Stimulated activated naive CD4-positive, alpha-beta T cell (primary cell): ENCODE measurements at places on chromosomes 3 and 15.

- no peak for DNase-seq
Measured at GRCh38 chr15:26729030-26729429, 43.8 kb downstream of the GABRB3 start.

DNA sequence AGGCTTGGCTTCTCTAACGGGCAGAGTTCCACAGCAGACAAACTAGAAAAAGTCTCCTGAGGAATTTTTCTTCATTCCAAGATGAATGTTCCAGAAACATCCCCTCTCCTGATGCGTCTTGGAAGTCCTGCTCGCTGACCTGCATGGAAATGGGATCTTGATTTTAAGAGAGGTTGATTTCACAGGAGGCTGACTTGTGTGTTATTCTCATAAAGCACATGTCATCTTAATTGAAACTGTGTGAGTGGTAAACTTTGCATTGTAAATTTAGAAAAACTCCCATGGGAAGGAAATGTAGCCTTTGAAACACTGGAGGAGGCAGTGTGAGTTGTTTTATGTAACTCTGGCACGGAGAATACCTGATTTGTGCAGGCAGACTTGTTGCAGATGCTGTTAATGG, 337.8 kb upstream of the NR2E3 start:
- DNase-seq: no peak

GRCh38 chr15:72982714-72983113, 69.5 kb upstream of the NEO1 start:
- DNase-seq: no peak

DNA sequence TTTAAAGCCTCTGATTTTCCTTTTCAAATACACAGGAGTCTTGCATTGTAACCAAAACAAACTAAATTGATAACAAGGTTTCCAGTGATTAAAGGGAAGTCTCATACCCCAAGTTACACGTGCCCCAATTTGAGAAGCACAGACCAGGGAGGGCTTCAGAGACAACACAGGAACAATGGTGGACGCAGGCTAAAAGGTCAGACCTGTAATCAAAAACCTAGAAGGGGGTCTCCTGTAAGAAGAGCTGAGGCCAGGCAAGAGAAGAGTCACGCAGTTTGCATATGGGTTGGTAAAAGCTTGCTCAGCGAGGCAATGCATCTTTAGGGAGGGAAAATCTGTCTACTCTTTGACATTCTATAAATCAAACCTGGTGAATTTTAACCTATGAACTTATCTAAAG, 58.6 kb upstream of the MCF2L2 start:
- DNase-seq: no peak

DNA sequence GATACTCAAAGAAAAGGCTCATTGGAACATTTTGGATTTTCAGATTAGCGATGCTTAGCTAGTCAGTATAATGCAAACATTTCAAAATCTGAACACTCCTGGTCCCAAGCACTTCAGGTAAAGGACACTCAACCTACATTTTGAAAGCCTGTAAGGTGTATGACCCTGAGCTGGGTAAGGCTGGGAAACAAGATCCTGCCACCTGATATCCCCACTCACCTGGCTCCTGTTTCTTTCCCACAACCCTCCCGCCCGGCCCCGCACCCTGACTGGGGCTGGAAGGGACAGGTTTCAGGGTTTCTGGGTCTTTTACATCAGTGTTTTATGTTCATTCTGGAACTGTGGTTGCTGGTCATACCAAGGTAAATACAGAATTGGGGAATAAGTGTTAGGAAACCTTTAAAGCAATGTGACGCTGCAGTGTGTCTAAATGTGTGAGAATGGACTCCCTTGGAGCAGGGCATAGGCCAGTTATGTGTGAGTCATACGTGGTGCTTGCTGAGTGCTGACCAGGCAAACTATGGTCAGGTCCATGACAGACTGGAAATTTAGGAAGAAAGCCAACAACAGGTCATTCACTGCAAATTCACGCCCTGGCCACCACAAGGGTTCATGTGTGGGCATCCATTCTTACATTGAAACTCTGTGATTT, 22.9 kb downstream of the CTXND1 start:
- no peak for DNase-seq

GRCh38 chr3:155512867-155513261, 219.4 kb upstream of the STRIT1 start:
- DNase-seq: no peak

GRCh38 chr3:133211449-133211848, 173.3 kb downstream of the TMEM108 start:
- no peak for DNase-seq

- no peak for DNase-seq
Measured at GRCh38 chr15:65952391-65953053, 83.2 kb downstream of the RAB11A start.

DNA sequence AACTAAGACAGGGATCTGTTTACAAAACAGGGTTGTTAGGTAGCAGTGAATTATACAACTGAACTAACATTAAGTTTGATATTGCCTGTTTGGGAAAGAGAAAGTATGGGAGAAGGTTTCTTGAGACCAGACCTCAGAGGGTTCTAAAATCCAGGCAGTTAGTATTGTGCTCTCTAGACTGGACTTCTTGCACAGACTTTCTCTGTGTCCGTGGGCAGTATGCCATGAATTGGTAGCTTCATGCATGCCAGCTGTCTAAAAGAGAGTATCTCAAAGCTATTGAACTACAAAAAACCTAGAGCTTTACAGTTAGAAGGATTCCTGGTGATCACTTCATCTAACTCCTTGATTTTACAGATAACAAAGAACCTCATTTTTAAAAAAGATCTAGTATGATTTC, 12.5 kb downstream of the SAMD7 start:
- no peak for DNase-seq

GRCh38 chr3:141523615-141524375, 37.0 kb downstream of the RASA2 start:
- DNase-seq: no peak
